Fibroblast of gingiva (primary cell): ENCODE measurements at places on chromosomes 1 and 21.
A peak's percentile ranks its signal among the peaks of the same experiment; 100 is the strongest.

DNA sequence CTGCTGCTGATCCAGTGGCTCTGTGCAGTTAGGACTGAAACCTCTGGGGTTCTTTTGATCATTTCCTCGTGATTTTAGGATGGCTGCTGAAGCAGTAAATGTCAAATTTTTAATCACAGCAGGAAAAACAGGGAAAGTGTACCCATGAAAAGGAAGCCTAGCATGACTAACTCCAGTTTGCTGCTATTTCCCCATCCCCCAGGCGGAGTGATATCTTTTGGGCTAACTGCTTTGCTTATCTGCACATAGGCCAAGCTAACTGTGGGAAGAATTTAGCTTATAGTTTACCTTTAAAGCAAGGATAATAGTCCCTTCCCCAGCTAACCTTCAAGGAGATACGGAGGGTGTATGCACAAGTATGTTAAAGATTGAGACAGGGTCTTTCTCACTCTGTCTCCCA is 149.8 kb upstream of the TNR start:
- DNase-seq, result no peak

GRCh38 chr1:179807691-179808485 is 64.8 kb downstream of the FAM163A start:
- DNase-seq, result no peak

DNA sequence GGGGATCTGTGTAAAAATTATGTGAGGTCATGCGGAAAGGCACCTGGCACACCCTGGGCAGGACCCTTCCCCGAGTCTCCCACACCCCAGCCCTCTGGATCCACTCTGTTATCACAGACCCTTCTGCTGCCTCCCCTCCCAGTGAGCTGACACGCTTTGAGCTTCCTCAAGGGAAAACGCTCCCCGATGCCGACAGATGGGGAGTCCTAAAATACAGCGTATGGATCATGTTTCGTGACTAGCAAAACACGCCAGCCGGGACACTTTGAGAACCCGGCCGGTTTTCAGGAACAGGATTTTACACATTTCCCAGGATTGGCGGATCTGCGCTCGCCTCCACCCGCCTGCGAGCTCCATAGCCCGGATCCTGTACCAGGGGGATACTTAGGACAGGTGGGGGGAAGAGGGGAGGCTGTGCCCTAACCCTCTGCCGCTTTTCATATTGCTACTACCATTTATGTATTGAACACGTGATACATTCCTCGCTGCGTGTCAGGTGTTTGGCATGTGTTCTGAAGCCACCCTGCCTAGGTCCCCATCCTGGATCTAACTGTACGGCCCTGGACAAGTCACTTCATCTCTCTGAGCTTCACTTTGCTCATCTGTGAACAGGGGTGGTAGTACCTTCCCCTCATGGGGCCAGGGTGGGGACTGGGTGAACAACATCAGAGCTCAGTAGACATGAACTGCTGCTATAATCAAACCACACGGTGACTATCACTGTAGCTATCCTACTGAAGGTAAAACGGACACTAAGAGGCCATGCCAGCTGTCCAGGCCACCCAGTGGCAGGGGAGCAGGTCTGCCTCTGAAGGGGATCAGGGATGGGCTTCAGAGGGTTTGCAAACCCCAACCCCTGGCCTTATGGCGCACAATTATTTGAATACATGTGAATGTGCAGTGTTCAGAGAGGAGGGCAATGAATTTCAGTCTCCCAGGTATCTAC is 63.2 kb downstream of the SSBP3 start:
- DNase-seq, result no peak

GRCh38 chr21:26168371-26168770 is 2.2 kb downstream of the APP start:
- DNase-seq, result no peak

GRCh38 chr1:18907021-18907916 is 4.9 kb upstream of the ALDH4A1 start:
- peak; percentile 35 for DNase-seq
